Hematopoietic multipotent progenitor cell (in vitro differentiated cells): ENCODE measurements at places on chromosomes 16 and 17. TPM values are rescaled to one million over a fixed set of nuclear protein-coding genes. Genes with fewer than 3 reads are reported as not detected.

Gene BTBD17
- under 0.01 TPM for total RNA-seq

Gene OTOP3
- not detected for total RNA-seq

Gene PRCD
- 0.81 TPM for total RNA-seq

Gene DUXB
- not detected for total RNA-seq

Gene CCL17
- not detected for total RNA-seq

Gene HAPSTR1
- 49.3 TPM for total RNA-seq

Gene HBA2
- total RNA-seq = 169 TPM

Gene PMFBP1
- 1.6 TPM for total RNA-seq

Gene NKIRAS2
- 40.9 TPM for total RNA-seq

Gene CD300LB
- total RNA-seq = 0.81 TPM

Gene EFCAB3
- not detected for total RNA-seq

Gene CA10
- total RNA-seq = not detected
